ENCODE measurements at places on chromosomes 2 and 18.

DNA sequence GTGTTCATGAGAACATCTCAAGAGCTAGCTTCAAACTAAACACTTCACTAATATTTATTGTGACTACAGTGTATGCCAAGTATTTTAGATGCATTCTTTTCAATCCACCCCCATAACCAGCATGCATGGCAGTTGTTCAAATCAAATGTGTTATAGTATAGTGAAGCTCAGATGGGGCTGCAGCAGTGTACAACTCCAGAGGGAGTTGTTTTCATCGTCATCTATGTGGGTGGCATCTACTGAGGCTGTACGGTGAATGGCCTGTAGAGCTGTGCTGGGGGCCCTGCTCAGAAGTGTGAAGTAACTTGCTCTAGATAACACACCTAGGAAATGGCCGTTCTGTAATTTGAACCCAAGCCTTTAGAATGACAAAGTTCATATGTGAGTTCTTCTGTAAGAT is 71.8 kb upstream of the LRATD1 start:
- DNase-seq = no peak
- H3K4me1 ChIP-seq = no peaks in the 10 kb centered on the region
- no peaks in the 10 kb centered on the region for H3K27me3 ChIP-seq
- no peak overlapping the region for H3K4me3 ChIP-seq
- no peak overlapping the region for H3K27ac ChIP-seq
- H3K36me3 ChIP-seq = no peaks in the 10 kb centered on the region

DNA sequence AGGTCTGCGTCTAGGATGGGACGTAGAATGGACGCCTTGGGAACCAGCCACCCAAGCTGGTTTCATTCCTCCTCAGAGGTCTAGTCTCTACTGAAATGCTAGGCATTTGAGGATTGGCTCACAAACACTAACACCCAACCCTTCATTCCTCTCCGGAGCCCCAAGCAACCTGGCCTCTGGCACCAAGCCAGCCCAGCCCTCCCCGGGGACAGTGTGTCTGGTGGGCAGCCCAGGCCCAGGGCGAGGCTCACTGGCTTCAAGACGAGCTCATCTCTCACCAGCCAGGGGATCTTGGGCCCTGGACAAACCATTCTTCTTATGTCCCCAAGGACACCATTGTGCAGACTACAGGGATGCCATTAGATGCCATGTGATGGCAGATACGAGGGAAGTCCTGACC is 182.5 kb downstream of the CTIF start:
- H3K27ac ChIP-seq = no peak overlapping the region
- H3K36me3 ChIP-seq = no peaks in the 10 kb centered on the region
- H3K4me1 ChIP-seq = no peaks in the 10 kb centered on the region

- no peak overlapping the region for H3K27ac ChIP-seq
- no peak overlapping the region for H3K4me3 ChIP-seq
- DNase-seq = no peak
These were observed 18.7 kb upstream of the B3GNT7 start for GRCh38 chr2:231376857-231377256.

GRCh38 chr2:144493027-144493809 is 26.7 kb downstream of the ZEB2 start:
- peaks cover 10% of the 10 kb centered on the region for H3K4me1 ChIP-seq
- no peak overlapping the region for H3K4me3 ChIP-seq
- DNase-seq = no peak
- no peak overlapping the region for H3K27ac ChIP-seq
- H3K27me3 ChIP-seq = no peaks in the 10 kb centered on the region

DNA sequence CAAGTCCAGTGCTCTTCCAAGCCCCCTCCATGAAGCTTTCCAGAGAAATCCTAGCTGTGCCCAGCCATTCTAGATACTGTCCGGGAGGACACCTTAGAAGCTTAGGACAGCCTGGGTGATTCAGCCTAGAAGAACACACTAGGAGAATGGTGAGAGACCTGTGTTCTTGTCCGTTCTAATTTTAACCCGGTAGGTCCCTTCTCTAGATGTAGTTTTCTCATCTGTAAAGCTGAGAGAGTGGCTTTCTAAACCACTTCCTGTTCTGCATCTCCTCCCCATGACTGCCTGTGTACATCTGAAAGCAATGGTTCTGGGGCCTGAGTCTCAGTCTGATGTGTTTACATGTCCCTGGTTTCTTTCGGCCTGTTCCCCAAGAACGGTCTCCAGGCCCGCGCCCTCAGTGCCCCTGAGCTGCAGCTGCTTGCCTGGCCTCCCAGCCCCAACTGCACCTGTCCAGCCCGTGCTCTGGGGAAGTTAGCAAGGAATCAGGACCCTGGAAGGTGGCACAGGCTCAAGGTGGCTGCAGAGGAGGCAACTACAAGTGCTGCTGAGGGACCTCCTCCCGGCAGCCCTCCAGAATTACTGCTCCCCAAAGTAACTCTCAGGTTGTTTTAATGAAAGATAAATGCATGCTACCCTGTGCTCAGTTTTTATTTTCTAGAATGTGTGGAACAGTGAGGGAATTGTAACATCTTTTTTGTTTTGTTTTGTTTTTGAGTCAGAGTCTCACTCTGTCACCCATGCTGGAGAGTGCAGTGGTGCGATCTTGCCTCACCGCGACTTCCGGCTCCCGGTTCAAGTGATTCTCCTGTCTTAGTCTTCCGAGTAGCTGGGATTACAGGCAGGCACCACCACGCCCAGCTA is 105.9 kb downstream of the LBH start:
- peak overlapping the region; percentile 55 for H3K27ac ChIP-seq
- H3K4me3 ChIP-seq = peak overlapping the region; percentile 40
- H3K36me3 ChIP-seq = no peaks in the 10 kb centered on the region
- DNase-seq = peak; percentile 70

- no peaks in the 10 kb centered on the region for H3K4me1 ChIP-seq
- DNase-seq = no peak
- H3K27ac ChIP-seq = no peak overlapping the region
These were observed 82.1 kb downstream of the EIF2AK3 start for GRCh38 chr2:88545118-88545517.

DNA sequence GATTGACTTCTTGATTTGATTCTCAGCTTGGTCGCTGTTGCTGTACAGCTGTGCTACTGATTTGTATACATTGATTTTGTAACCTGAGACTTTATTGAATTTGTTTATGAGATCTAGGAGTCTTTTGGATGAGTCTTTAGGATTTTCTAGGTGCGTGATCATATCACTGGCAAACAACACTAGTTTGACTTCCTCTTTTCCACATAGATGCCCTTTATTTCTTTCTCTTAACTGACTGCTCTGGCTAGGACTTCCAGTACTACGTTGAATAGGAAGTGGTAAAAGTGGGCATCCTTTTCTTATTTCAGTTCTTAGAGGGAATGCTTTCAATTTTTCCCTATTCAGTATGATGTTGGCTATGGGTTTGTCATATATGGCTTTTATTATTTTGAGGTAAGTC is 101.3 kb downstream of the OSBPL1A start:
- H3K27ac ChIP-seq = no peak overlapping the region
- no peak for DNase-seq
- no peak overlapping the region for H3K4me3 ChIP-seq
- no peaks in the 10 kb centered on the region for H3K36me3 ChIP-seq
- no peaks in the 10 kb centered on the region for H3K27me3 ChIP-seq

- DNase-seq = no peak
- no peak overlapping the region for H3K27ac ChIP-seq
- no peak overlapping the region for H3K4me3 ChIP-seq
- H3K36me3 ChIP-seq = no peaks in the 10 kb centered on the region
These were observed 429.0 kb downstream of the SUCLG1 start for GRCh38 chr2:84029903-84030575.

DNA sequence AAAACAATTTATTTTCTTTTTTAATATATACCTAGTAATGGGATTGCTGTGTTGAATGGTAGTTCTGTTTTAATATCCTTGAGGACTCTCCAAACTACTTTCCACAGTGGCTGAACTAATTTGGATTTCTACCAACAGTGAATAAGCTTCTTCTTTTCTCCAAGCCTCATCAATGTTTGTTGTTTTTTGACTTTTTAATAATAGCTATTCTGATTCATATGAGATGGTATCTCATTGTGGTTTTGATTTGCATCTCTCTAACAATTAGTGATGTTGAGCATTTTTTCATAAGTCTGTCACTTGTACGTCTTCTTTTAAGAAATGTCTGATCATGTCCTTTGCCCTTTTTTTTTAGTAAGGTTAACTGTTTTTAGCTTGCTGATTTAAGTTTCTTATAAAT is 863.3 kb downstream of the CNTNAP5 start:
- H3K27me3 ChIP-seq = no peaks in the 10 kb centered on the region
- H3K36me3 ChIP-seq = no peaks in the 10 kb centered on the region
- H3K27ac ChIP-seq = no peak overlapping the region
- H3K4me1 ChIP-seq = no peaks in the 10 kb centered on the region
- no peak for DNase-seq

Data from CD8-positive, alpha-beta memory T cell (primary cell).